Neural progenitor cell (in vitro differentiated cells): ENCODE measurements at places on chromosomes 11 and 22. TPM values are rescaled to one million over a fixed set of nuclear protein-coding genes. Genes with fewer than 3 reads are reported as not detected.

GRCh38 chr11:108340973-108341372 is 118.1 kb downstream of the ATM start:
- no peak for DNase-seq

DNA sequence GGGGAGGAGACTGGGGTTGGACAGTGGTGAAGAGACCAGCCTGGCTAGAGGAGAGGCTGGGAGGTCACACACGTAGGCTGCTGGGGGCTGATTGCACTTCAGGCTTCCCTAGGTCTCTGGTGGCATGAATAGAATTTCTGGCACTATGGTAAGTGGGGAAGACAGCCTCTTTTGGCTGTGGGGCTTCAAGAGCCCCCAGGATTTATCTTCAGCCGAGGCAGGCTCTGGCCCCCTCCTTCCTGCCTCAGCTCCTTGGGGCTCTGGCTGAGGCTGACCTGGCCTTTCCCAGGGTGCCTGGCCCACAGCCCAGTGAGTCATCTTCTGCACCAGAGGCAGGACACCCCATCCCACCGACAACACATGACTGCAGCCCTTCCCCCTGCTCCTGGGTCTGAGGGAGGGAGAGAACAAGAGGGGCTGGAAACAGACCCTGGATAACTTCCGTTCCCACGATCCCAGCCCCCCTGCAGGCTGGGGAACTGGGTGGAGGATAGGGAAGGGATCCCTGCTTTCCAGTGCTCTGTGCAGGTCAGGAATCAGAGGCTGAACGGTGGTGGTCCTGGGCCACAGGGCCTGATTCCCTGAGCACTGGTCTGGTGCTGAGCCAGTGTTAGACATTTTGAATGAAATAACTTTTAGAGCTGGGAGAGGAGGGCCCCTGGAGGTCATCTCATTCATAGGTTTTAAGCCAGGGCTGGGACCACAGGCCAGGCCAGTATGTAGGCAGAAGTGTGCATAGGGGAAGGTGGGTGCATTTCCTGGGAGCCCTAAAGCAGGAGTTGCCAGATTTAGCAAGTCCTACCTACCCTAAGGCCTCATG is 26.5 kb downstream of the ARHGEF17 start:
- DNase-seq: peak; percentile 39

GRCh38 chr11:64035576-64035975 is at the start of gene FLRT1:
Gene FLRT1, plus strand, starts transcription at chr11:64035931. Its CDS starts 80,337 bp downstream, at chr11:64116268.
- DNase-seq: peak; percentile 70

RBMXL2 gene
- 0.19 TPM in 1 of 2 replicates, not detected in the other for total RNA-seq

UCP2 gene
- total RNA-seq: 69.2 and 88.1 TPM in 2 replicates
